ENCODE measurements at places on chromosomes 7 and 10.

DNA sequence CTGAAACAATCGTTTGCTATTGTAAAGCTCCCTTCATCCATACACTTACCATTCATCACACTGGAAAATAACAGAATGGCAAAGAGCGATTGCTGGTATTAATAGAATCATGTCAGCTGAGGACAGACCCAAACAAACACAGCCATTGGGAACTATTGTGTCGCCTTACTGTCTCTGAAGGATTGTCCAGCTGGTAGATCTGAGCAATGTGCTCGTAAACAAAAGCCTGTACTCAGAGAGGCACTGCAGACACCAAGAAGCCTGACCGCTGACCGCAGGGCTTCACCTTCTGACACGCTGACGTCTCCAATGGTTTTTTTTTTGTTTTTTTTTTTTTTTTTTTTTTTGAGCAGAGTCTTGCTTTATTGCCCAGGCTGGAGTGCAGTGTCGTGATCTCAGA is 151.0 kb upstream of the FRMD4A start:
- DNase-seq = no peak

DNA sequence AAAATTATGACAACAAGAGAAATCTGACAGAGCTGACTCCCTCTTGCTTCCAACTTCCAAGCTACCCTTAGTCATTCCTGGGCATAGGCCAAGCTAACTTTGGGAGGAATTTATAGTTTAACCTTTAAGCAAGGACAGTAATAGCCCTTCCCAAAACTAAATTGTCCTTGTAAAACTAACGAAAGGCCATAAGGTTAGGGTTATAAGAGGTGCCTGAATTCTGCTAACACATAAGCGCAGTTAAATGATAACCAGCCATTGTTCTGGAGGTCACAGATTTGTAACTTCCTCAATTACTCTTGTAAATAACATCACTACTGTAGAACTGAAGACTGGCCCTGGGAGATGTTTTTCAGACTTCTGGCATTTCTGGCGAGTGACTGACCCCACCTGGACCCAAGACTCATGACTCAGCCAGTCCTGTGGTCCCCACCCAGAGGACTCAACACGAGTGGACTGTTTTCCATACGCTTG is 481.2 kb downstream of the KCNMA1 start:
- no peak for DNase-seq

- DNase-seq = peak; percentile 90
Measured at GRCh38 chr10:21334891-21335696, 190.4 kb downstream of the SKIDA1 start.

GRCh38 chr7:154978017-154978416 is 24.9 kb downstream of the PAXIP1 start:
- DNase-seq = no peak

- no peak for DNase-seq
Measured at GRCh38 chr7:132141109-132141508, 435.2 kb downstream of the PLXNA4 start.

DNA sequence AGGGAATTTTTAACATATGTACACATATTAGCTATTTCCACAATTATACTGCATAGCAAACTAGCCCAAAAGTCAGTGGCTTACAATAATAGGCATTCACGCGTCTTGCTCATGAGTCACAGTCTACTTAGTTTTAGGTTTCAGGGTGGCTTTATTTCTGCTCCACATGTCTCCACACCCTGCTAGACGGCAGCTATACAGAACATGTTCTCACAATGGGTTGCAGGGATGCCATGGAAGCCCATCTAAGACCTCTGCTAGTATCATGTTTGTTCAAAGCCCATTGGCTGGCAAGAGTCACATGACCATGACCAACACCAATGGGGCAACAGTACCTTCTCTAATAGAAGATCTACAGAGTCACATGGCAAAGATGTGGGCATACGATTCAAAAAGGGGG is 96.3 kb upstream of the NEBL start:
- no peak for DNase-seq

- no peak for DNase-seq
Measured at GRCh38 chr10:26540601-26541000, 102.5 kb downstream of the APBB1IP start.

DNA sequence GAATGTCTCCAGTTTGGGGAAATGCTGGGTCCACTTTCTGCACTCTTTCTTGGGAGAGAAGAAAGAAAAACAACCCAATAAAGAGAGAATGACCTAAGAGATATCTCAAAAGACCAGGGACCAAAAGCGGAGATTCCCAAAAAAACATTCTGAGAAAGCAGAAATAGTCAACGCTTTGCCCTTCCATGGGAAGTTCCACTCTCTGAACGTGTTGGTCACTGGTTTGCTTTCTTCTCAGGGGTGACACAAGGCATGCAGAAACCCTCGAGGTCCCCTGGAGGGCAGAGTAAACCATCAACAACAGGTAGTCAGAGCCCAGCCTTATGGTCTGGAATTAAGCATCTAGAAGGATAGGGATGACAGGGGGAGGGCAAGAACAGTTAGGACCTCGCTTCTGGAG is 26.2 kb upstream of the AOAH start:
- DNase-seq = no peak

GRCh38 chr10:69901628-69902505 is 100.2 kb downstream of the COL13A1 start:
- no peak for DNase-seq

- DNase-seq = peak; percentile 55
Measured at GRCh38 chr10:63554657-63555056, 33.5 kb downstream of the REEP3 start.

- DNase-seq = no peak
Measured at GRCh38 chr7:18874880-18875279, 242.6 kb downstream of the TWIST1 start.

DNA sequence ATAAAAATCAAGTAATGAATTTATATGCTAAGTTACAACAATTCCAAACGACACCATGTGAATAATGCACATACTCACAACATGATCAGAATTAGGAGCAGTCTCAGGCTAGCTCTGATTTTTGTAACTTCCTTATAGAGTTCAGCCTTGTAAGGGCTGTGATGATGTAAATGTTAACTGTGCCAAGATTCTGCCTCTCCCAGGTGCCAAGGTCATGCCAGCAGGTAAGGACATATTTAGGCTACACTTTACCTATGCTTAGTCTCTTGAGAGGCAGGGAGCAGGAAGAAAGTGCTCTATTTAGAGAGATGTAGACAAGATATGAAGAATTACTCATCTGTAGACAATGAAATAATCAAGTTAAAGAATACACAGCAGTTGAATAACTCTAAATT is 53.6 kb upstream of the AGR3 start:
- DNase-seq = no peak

DNA sequence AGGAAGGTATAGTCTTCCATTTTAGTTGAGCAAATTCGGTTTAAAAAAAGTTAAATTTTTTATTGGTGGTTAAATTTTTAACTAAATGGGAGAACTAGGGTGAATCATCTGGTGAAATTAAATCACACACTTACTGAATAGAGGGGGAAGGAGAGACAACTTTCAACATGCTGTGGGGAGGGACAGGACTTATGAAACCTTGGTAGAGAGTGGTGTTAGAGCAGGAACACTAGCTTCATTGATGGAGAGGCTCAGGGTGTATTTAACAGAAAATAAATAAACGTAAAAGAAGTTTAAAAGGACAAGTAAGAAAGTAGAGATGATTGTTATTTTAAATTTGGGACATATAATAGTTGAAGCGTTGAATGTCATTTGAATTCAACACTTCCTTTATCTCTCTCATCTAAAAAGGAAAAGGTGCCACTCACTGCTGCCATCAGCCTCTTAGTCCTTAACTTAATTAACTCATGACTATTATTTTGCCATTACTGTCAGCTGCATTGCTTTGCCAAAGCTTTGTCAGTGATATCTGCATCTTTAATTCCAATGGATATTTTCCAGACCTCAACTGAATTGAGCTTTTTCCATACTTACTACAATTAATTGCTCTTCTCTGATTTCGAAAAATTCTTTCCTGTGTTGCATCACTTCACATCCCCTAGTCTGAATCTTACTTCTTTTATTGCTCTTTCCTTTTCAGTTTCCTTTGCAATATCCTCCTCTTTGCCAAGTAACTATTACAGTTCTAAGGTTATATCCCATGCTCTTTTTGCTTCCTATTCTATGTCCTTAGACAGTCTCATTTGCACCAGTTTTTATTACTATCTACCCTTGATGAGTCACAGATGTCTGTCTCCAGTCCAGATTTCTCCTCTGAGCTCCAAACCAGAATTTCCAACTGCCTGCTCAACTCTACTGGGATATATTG is 71.7 kb downstream of the GNAT3 start:
- no peak for DNase-seq

DNA sequence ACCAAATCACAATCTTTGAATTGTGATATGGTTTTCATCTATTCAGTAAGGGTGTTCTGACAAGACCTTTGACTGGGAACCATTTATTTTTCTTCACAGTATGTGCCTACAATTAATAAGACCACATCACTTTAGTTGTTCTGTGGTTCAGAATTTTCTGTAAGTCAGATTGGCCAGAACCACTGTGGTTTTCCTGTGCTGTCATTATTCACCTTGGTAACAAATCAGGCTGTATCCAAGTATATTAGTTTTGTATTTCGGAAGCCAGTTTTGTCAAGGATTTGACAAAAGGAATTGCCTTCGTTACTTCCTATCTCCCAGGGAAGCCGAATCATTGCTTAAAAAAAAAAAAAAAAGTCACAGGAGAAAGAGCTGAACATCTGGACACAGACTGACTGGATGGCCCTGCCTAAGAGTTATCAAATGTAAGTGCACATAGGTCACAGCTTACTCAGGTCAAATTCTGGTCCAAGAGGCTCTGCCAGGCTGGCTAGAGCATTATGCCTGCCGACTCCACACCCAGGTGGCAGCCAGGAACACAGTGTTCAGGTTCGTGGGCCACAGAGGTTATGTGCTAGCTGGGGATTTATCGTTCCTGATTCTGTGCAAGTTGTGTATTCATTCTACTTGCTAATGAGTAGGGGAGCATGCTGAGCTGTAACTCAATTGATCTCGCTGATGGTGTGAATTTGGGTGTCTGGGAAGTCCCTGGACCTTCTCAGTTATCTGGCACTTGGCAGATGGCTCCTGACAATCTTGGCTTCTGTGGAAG is 175.3 kb downstream of the JAZF1 start:
- DNase-seq = no peak

- no peak for DNase-seq
Measured at GRCh38 chr7:50421043-50421442, 29.1 kb downstream of the FIGNL1 start.

DNA sequence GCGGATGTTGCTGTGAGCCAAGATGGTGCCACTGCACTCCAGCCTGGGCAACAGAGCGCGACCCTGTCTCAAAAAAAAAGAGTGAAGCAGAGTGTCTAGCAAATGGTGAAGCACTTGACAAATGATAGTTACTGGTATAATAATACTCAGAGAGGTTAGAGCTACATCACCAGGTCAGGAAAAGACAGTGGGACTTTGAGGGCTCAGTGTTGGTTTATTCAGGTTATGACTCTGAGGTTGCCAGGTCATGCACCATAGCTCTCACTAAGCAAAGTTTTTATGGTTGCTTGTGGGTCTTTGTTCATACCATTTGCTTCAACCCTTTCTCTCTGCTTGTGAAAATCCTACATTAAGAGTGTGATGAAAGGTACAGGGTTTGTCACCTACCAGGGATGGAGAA is 13.6 kb downstream of the MRPS33 start:
- no peak for DNase-seq

- no peak for DNase-seq
Measured at GRCh38 chr10:5411941-5412276, 448 bp upstream of the NET1 start.

DNA sequence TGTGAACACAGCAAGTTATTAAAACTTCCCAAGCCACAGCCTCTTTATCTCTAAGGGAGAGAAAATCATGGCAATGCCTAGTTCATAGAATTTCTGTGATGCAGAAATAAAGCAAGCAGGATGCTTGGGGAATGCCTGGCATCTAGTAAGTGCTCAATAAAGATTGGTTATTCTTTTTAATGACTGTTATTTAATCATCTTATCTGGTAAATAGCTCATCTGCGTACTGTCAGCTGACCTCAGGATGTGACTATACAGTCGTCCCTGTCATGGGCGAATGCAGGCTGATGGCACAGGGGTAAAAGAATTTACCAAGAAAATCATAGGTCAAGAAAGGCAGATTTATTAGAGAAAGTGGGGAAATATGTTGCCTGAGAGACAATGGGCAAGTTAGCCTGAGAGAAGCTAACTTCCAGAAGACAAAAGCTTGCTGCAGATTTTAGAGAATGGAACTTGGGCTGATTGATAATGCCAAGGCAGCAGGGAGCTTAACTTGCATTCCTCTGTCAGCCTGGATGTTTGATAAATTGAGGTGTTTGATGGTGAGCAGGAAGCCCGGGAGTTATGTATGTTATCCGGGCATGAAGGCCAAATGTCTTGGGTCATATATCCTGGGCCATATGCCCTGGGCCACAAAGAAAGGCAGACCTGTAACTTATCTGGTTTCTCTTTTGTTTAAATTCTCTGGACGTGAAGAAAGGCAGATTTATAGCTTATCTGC is 126.0 kb downstream of the KCNMA1 start:
- DNase-seq = no peak

DNA sequence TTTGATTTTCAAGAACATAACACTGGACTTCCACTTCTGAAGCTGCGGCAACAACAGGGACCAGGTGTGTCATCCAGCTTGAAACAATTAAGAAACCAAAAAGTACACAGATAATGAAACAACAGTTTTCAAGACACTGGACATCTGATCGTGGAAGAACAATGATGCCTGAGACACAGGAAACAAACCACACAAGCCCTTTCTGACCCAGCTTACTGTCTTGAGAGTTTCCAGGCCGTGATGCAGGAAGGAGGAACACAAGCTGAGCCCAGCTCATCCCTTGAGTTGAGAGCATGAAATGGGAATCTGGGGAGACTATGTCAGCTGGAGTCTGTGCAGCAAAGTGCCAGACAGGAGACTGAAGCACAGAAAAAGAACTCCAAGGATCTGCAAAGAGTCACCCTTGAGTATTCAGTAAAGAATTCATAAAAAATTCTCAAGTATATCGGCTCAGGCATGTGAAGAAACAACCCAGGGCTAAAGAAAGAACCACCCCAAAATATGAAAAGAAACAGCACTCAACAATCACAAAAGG is 91.6 kb downstream of the RNF32 start:
- DNase-seq = no peak

- no peak for DNase-seq
Measured at GRCh38 chr10:69838853-69839252, 37.1 kb downstream of the COL13A1 start.

GRCh38 chr10:79081353-79082034 is 12.7 kb downstream of the ZMIZ1 start:
- DNase-seq = no peak

DNA sequence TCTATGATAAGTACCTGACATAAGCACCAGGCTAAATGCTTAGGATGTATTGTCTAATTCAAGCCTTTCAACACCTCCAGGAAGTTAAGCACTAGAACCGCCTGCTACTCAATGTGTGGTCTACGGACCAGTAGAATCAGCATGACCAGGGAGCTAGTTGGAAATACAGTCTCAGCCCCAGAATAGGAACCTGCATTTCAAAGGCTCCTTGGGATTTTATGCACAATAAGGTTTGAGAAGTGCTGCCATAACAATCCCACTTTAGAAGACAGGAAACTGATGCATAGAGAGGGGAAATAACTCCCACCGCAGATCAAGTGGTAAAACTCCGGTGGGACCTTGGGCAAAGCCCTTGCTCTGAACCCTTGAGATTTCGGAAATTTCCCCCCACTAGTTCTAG is 8.8 kb upstream of the DUSP5 start:
- no peak for DNase-seq

GRCh38 chr10:21764466-21765189 is 230.6 kb downstream of the MLLT10 start:
- DNase-seq = no peak

All from RWPE2 (cell line).